Testis (tissue), 5 donors: ENCODE measurements at places on chromosomes 4 and X.

GRCh38 chrX:45900766-45901615 is 644.2 kb downstream of the ZNF674 start:
- DNase-seq, result no peak

DNA sequence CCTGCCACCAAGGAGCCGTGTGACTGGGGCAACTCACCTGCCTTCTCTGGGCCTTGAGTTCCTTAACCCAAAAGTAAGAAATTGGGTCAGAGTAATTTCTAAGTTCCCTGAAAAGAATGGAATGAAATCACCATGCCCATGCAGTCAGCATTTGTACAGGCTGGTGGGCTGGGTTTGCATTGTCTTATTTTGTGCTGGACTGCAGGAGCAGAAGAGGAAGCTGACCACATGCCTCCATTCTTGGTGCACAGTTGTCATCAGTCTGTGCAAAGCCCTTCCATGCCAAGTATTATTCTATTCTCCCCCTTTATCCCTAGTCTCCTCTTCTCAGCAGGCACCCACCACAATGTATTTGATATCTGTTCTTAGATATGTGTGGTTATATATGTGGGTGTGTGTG is 56.3 kb downstream of the FHDC1 start:
- no peak for DNase-seq

- DNase-seq, result no peak
These were observed 68.8 kb downstream of the TECRL start for GRCh38 chr4:64340218-64341110.

GRCh38 chrX:18941896-18942295 is 42.0 kb downstream of the PHKA2 start:
- DNase-seq, result no peak

DNA sequence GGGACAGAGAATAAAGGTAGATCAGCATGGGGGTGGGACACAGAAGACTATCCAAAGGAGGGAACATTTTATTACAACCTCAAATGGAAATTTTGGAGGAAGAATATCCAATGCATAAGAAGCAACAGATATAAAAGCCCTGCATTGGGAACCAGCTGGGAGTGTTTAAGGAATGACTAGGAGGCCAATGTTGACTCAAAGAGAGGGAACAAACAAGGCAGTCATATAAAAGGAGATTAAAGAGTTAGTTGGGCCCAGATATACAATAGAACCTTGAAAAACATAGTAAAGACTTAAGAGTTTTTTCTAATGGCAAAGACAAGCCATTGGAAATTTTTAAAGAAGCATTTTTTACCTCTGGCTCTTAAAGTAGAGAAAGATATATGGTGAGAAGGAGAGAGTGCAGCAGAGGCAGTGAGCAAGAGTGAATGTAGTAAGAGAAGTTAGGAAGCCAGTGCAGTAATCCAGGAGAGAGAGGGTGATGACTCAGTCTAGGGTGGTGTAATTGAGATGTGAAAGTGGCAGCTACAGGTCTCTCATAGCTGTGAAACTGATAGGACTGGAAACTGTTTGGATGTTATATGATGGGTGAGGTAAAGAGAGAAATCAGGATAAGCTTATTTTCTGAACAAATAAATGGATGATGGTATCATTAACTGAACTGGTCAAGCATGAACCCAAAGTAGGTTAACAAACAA is 182.2 kb upstream of the ATOH1 start:
- no peak for DNase-seq

DNA sequence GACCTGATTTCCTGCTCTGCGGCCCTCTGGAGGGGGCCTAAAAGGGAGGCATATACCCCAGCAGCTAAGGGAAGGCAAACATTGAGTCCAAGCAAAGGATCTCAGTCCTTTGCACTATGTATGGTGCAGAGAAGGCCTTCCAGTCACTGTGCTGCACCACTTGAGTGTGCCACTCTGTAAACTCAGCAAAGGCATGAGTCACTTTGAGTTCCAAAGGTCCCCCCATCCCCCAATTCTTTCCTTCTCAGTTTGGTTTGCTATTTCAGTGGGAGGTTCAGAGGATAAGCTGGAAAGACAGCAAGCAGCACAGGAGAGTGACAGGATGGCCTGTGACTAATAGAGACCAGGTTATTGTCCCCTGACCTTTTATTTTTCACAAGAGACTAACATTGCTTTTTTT is 131.3 kb downstream of the FHDC1 start:
- no peak for DNase-seq

DNA sequence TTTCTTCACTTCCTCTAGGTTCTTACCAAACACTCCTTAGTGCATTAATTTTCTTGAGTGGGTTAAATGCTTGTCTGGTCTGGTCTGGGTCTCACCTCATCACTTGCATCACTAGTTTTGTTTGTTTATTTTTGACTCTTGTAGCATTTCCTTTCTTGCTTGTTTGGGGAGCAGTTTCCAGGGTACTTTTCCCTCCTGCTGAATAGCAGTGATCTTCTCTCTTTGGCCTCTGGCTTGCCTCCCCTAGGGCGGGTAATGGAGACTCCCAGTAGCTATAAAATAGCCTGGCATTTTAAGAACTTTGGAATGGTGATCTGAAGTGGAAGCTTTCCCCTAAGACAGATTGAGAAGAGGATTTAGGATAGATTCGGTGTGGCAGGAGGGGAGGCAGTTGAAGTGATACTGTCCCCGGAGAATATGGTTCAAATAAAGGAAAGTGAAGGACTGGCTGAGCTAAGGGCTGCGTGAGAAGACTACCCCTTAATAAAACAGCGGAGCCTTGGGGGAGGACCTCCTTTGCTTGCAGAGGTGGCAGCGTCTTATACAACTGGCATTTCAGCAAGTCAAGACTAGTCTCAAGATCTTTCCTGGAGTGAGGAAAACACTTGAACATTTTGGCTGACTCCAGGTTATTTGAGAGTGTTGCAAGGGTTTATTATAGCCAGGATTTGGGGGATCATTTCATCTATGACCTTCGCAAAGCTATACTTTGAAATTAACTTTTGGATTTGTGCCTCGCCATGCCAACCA is 190.6 kb downstream of the FRAS1 start:
- no peak for DNase-seq

DNA sequence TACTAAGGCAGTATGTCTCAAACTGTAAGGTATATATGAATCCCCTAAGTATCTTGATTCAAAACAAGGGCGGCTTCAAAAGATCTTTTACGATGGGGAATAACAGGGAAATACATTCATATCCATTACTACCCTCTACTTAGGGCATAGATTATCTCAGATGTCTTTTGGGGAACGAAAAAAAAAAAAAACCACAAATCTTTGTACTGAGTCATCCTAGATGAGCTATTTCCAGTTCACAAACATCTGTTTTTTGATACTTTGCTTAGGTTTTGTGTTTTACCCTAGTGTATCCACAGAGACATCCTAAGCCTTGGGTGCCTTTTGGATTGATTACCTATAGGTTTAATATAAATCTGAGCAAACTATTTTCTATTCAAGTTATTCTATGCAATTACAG is 457.2 kb downstream of the NLGN4X start:
- no peak for DNase-seq

- no peak for DNase-seq
These were observed 15.6 kb downstream of the CD38 start for GRCh38 chr4:15793506-15794363.

DNA sequence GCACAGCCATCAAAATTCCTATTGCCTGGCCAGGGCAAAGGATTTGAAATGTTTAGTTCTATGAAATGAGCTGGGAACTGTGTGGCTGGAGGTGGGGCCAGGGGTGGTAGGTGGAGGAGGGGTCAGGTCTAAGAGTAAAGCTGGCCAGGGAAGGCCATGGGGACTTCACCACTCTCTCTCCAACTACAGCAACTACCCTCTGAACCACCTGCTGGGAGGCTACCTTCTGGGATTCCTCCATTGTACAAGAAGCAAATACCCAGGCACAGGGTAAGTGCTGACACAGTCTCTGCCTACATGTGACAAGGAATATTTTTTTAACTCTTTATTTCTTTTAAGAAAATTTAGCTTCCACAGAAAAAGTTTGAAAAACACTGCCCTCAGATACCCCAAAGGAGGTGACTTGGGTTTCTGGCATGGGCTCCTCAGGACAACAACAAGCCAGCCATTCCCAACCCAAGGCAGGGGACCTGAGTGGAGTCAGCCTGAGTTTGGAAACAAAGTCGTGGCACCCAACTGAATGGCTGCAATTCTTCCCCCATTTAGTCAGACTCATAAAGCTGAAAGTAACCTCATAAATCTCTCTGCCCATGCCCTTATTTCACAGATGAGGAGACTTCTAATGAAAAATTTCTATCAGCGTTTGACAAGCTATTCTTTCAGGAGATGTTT is 593.8 kb upstream of the DIPK2B start:
- no peak for DNase-seq

- peak; percentile 76 for DNase-seq
These were observed 142.0 kb upstream of the RBPJ start for GRCh38 chr4:26178854-26179253.

- no peak for DNase-seq
These were observed 351.9 kb upstream of the FAT1 start for GRCh38 chr4:187075514-187075913.

DNA sequence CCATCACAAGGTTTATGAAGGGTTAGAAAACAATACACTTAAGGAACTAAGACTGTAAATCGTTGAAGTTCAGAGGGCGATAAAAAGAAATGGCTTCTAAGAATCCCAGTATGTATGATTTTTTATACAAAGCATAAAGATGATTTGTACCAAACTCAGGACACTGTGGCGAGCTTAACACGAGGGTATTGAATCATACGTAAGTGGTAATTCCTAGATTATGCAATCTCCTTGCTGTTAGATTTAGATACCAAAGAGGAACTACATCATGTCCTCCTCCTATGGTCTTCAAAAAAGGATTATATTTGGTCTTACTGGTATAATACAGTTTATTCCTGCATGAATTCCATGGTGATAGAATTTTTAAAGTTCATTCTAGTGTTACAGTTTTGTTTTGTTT is 23.9 kb downstream of the NFKB1 start:
- DNase-seq, result no peak

DNA sequence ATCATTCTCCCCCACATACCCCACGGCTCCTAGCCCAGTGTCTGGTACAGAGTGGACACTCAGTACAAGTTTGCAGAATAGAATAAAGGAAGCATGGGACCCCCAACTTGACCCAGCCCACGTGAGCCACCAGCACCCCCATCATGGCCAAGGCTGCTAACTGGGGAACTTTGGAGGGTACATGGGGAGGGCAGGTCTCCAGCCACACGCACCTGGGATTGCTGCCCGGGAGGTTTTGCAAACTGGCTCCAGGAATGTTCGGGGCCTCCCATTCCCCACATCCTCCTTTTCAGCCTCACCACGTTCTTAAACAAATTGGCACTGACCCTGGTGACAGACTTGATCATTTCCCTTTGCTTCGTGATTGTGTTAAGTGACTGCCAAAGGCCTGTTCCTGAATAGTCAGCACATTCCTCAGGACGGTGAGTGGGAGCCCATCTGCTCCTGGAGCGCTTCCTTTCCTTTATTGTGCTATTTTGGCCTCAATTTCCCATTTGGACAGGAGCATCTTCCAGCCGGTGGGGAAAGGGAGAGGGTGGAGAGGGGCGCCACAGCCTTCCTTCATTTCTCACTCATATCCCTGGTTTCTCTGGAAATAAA is 18.7 kb upstream of the XPNPEP2 start:
- no peak for DNase-seq

- DNase-seq, result no peak
These were observed 114.0 kb upstream of the FRG1 start for GRCh38 chr4:189826657-189827056.

- no peak for DNase-seq
These were observed 1153.0 kb upstream of the INTU start for GRCh38 chr4:126479709-126480108.

DNA sequence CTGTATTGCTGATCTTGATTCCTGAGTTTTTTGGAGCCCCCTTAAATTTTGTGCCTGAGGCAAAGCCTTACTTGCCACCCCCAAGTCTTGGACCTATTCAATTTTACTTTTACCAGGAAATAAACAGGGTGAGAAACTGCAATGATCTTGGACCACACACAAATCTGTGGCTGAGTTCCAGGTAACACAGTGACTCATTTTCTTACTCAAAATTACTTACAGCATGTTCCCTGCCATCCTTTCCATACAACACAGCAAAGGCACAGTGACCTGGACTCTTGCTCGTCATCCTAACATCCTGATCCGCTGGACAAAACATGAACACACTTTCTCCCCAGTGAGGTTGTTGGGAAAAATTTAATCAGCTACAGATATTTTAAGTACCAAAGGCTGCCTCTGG is 60.7 kb upstream of the S100G start:
- DNase-seq, result no peak

DNA sequence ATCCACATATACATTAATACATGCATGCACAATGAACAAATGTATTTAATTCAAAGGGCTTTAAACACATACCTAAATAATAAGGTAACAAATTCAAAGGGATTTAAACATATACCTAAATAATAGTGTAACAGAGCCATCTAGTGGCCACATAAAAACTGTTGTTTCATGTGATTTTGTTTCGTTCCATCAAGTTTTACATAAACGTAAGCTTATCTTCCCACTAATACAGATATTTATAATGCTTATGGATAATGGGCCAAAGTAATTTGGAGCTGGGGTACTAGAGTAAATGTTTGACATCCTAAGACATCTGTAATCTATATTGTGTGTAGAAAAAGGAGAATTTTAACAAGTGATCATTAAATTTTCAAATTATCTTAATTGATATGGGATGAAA is 82.3 kb downstream of the PRSS12 start:
- DNase-seq, result no peak

DNA sequence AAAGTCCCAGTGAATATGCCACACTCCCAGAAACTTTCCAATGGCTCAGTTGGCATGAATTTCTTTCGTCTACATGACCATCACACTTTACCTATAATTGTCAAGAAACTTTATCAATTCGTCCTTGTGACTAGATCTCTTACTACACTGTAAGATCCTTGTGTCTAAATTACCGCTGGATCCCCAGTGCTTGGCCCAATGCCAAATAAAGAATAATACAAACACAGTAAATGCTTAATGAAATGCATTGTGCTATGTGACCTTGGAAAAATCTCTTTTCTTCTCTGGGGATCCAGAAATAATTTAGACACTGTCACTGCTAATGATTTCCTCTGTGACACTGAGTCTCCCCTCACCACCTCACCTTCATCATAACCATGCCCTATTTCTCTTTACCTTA is 137.9 kb downstream of the VSIG4 start:
- DNase-seq, result no peak

DNA sequence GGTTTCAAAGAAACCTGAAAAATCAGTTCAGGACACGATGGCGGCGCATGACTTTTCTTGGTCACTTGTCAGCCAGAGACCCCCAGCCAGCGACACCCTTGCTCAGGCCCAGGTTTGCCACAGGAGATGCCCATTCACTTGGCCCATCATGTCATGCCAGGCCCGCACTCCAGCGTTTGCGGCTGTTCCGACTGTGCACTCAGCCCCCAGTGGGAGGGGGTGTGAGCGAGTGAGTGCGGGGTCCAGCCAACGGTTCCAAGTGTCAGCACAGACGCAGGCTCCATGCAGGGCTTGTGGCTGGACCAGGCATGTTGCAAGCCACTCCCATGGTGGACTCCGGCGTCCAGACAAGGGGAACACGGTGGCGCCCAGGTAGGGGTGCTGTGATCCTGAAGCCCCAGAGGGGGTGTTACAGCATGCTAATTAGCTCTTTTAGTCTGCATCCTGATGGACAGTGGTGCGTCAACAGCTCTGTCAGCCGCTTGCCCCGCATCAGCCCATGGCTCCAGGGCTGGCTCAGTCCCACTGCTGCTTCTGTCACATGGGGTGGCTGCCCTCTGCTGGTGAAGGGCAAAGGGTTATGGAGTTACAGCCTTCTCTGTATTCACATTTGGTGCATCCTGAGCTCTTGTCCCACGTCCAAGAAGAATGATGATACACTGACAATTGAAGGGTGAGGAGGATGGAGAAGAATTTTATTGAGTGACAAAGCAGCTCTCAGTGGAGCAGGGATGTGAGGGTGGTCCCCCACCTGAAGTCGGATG is 3.7 kb upstream of the MAEA start:
- no peak for DNase-seq
